ENCODE measurements at places on chromosomes 16 and 17. TPM values are rescaled to one million over a fixed set of nuclear protein-coding genes. Genes with fewer than 3 reads are reported as not detected.

PIMREG gene
- not detected for total RNA-seq

GRCh38 chr17:4008441-4009185 lies 44.4 kb upstream of the ATP2A3 start:
- DNase-seq: no peak
- H3K27ac ChIP-seq: peak overlapping the region; percentile 47
- no peaks in the 10 kb centered on the region for H3K27me3 ChIP-seq

DNA sequence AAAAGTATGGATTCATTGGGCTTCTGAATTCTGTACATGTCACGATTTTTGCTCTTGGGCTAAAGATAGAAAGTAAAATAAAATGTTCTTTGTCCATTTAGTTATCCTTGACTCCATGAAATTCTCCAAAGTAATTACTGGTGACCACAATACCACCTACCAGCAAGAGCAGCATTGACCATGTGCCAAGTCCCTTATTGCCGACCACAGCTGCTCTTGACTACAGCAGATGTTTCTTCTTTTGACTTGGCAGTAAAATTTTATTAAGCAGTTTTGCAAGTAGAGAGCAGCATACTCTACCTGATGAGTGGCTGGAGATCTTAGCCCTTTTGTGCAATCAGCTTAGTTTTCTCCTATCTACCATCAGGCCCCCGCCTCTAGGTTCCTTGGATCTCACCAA lies 152.2 kb upstream of the TBX2 start:
- H3K4me1 ChIP-seq: peaks cover 37% of the 10 kb centered on the region
- no peaks in the 10 kb centered on the region for H3K27me3 ChIP-seq
- DNase-seq: no peak
- no peaks in the 10 kb centered on the region for H3K36me3 ChIP-seq
- peak overlapping the region; percentile 4 for H3K27ac ChIP-seq
- no peak overlapping the region for H3K4me3 ChIP-seq

UMOD gene
- not detected for total RNA-seq

GRCh38 chr17:40113907-40114245 lies 7.9 kb upstream of the MSL1 start:
- DNase-seq: no peak
- H3K4me3 ChIP-seq: peak overlapping the region; percentile 52
- H3K4me1 ChIP-seq: peaks cover 49% of the 10 kb centered on the region

DNA sequence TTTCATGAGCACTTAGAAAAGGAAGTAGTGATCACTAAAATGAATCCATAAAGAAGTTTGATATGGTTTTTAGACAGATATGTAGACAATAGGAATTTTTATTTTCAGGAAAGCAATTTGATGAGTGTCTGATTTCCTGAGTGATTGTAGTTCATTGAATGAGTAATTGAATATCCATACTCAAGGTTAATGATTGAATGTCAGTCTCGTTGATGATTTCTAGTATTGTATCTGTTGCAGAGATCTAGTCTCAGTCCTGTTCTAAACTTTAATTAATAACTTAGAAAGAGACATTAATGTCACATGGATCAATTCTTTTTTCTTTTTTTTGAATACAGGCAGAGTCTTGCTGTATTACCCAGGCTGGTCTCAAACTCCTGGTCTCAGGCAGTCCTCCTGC lies 78.3 kb downstream of the NLK start:
- peaks cover 9% of the 10 kb centered on the region for H3K4me1 ChIP-seq
- no peak overlapping the region for H3K4me3 ChIP-seq
- no peak overlapping the region for H3K27ac ChIP-seq

- no peaks in the 10 kb centered on the region for H3K27me3 ChIP-seq
- DNase-seq: no peak
- peaks cover 38% of the 10 kb centered on the region for H3K4me1 ChIP-seq
- peak within 1 kb of the TSS; percentile 82 for H3K27ac ChIP-seq
Measured at GRCh38 chr17:28370035-28370743, at the start of gene VTN. Gene VTN, minus strand, starts transcription at chr17:28370307. Its CDS starts 104 bp downstream, at chr17:28370203.

DNA sequence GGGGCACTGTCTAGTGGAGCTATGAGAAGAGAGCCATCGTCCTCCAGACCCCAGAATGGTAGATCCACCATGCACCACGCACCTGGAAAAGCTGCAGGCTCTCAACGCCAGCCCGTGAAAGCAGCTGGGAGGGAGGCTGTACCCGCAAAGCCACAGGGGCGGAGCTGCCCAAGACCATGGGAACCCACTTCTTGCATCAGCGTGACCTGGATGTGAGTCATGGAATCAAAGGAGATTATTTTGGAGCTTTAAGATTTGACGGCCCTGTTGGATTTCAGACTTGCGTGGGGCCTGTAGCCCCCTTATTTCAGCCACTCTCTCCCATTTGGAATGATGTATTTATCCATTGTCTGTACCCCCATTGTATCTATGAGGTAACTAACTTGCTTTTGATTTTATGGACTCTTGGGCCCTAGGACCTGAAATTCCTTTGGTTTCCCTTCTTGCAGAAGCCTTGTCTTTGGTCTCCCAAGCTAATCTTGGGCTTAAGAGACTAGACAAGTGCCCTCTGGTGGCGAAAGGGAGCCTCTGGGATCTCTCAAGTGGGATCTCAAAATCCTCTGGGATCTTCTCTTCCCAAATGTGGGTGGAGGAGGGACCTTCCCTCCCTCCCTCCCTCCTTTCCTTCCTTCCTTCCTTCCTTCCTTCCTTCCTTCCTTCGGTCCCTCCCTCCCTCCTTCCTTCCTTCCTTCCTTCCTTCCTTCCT lies 58.2 kb upstream of the HAPSTR1 start:
- H3K27me3 ChIP-seq: no peaks in the 10 kb centered on the region
- no peak overlapping the region for H3K4me3 ChIP-seq
- H3K4me1 ChIP-seq: no peaks in the 10 kb centered on the region

DNA sequence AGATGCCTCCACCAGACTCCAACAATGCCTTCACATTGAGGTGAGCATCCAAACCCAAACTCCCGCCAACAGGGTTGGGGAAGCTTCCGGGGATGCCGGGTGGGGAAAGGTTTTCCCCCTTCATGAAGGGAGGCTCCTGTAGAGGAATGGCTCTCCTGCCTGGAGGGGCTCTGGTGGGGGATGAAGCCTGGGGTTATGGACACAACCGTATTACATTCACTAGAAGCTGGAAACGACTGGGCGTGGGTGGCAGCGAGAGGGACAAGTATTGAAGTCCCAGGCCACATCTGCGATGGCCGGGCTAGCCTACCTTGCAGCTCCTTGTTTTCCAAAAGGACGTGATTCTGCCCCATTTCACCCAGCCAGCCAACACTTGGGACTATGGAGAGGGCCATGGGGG lies 321.1 kb downstream of the C16orf95 start:
- H3K36me3 ChIP-seq: no peaks in the 10 kb centered on the region
- no peaks in the 10 kb centered on the region for H3K4me1 ChIP-seq
- DNase-seq: no peak
- H3K27me3 ChIP-seq: no peaks in the 10 kb centered on the region
- no peak overlapping the region for H3K4me3 ChIP-seq

DNA sequence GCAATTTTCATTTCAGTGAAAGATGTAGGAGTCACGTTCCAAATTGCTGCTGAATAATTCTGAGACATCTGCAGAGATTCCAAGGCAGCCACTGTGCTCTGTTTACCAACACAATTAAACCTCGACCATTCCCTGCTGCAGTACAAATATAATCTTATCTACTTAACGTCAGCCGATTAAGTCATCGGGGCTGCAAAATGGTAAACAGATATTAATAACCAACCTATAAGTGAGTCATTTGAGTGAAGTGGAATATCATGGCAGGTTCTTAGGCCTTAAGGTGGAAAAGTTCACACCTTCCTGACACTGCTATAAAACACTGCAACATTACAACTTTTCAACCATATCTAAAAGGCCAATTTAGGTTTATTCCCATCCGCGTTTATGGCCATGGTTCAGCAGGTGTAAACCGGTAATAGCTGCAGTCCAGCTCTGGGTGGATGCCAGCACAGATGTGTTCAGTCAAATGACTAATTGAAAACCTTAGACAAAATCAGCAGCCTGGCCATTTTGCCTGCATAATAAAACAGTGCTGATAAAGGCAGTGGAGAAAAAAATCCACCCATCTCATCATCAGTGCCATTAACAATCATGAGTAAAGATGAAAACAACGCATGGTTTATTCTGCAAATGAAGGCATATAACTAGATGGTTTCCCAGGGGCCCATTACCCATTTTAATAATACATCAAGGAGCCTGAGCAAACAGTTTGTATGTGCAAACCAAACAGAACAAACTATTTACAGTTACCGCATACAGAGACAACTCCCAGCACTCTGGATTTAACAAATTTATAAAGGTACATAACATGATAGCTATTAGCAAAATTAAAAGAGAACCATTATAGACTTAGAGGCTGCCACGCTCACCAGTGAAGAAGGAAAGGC lies 202.9 kb upstream of the IRX3 start:
- H3K27ac ChIP-seq: no peak overlapping the region
- DNase-seq: no peak
- H3K4me3 ChIP-seq: no peak overlapping the region
- H3K36me3 ChIP-seq: no peaks in the 10 kb centered on the region
- H3K4me1 ChIP-seq: no peaks in the 10 kb centered on the region
- no peaks in the 10 kb centered on the region for H3K27me3 ChIP-seq

WNK4 gene
- 2.9 TPM for total RNA-seq

GRCh38 chr16:76862901-76863300 lies 328.1 kb upstream of the MON1B start:
- no peaks in the 10 kb centered on the region for H3K4me1 ChIP-seq
- no peak overlapping the region for H3K4me3 ChIP-seq
- H3K27ac ChIP-seq: no peak overlapping the region
- no peaks in the 10 kb centered on the region for H3K27me3 ChIP-seq
- no peaks in the 10 kb centered on the region for H3K36me3 ChIP-seq

HOXB8 gene
- total RNA-seq: not detected

GRCh38 chr16:69064764-69065313 lies 40.6 kb upstream of the HAS3 start:
- no peaks in the 10 kb centered on the region for H3K4me1 ChIP-seq
- H3K4me3 ChIP-seq: no peak overlapping the region
- H3K27ac ChIP-seq: no peak overlapping the region
- H3K36me3 ChIP-seq: no peaks in the 10 kb centered on the region
- no peaks in the 10 kb centered on the region for H3K27me3 ChIP-seq
- no peak for DNase-seq

KRTAP16-1 gene
- not detected for total RNA-seq

DNA sequence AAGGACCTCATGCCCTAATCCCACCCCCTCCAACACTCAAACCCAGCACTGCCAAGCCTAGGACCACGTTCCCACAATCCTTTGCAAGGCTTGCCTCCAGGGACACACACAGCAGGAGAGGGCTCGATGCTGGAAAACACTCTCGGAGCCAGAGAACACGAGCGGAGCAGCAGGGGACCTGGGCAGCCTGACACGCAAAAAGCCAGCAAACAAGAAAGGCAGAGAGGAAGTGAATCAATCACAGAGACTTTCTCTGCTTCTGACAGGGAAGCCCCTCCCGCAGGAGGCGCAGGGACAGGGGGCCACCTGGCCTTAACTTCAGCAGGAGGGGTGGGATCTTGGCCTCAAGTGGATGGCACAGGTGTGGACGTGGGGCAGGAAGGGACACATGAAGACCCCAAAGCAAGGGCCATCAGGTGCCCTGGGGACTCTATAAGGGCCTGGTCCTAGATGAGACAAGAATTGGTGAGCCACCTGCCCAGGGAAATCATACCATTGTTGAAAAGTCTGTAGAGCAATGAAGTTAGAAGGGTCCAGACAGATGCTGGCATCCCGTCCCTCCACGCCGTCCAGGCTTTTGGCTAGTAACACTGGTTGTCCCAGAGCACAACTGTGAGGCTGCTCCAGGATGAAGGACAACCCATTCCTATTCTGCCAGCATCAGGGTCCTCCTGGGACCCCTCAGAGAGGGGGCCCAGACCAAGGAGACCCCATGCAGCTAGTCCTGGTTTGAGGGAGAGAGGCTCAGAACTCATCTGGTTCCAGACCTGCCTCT lies 2.2 kb downstream of the SDK2 start:
- peaks cover 91% of the 10 kb centered on the region for H3K27me3 ChIP-seq
- no peaks in the 10 kb centered on the region for H3K36me3 ChIP-seq
- no peak overlapping the region for H3K27ac ChIP-seq
- peaks cover 39% of the 10 kb centered on the region for H3K4me1 ChIP-seq
- no peak for DNase-seq
- H3K4me3 ChIP-seq: no peak overlapping the region

GRCh38 chr17:33292981-33293867 lies at the start of gene ASIC2:
Gene ASIC2, minus strand, starts transcription at chr17:33293295.
- DNase-seq: no peak
- no peaks in the 10 kb centered on the region for H3K36me3 ChIP-seq
- H3K4me1 ChIP-seq: peaks cover 20% of the 10 kb centered on the region
- H3K27ac ChIP-seq: no peak within 1 kb of the TSS

GRCh38 chr17:38725066-38725465 lies 5.1 kb upstream of the CISD3 start:
- no peak overlapping the region for H3K4me3 ChIP-seq
- peaks cover 49% of the 10 kb centered on the region for H3K36me3 ChIP-seq
- H3K27me3 ChIP-seq: no peaks in the 10 kb centered on the region

DNA sequence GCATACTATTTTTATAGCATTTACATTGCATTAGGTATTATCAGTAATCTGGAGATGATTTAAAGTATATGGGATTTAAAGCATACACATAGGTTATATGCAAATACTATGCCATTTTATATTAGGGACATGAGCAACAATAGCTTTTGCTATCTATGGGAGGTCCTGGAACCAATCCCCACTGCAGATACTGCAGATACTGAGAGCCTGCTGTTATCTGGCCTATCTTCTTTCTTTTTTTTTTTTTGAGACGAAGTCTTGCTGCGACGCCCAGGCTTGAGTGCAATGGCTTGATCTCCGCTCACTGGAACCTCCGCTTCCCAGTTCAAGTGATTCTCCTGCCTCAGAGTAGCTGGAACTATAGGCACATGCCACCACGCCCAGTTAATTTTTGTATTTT lies 37.4 kb downstream of the STH start:
- DNase-seq: no peak
- peaks cover 55% of the 10 kb centered on the region for H3K36me3 ChIP-seq
- H3K27ac ChIP-seq: no peak overlapping the region
- no peak overlapping the region for H3K4me3 ChIP-seq

DNA sequence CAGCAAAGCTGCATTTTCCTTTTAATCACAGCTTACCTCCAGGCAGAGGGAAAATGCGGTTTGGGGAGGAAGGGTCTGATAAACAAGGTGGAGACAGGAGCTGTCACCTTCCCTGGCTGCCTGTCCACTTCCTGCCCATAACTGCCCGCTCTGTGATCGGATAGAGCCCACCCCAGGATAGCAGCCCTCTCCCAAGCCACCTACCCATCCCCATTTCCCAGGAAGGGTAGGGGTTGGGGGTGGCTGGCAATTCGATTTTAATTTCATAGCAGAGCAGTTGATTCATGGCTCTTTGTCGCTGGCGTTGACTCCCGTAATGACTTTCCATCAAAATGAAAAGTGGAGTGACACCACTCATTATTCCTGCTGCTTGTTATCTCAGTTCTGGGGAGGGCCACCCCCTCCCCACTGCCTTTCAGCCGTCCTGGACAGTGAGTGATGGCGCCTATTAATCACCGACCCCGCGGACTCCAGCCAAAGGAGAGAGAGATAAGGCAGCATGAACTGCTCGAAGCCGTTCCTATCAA lies 11.2 kb downstream of the CDK5RAP3 start:
- H3K4me3 ChIP-seq: no peak overlapping the region
- peaks cover 4% of the 10 kb centered on the region for H3K4me1 ChIP-seq
- no peaks in the 10 kb centered on the region for H3K27me3 ChIP-seq
- DNase-seq: no peak

- H3K4me3 ChIP-seq: no peak overlapping the region
- peaks cover 54% of the 10 kb centered on the region for H3K4me1 ChIP-seq
- peaks cover 19% of the 10 kb centered on the region for H3K36me3 ChIP-seq
- DNase-seq: no peak
- H3K27me3 ChIP-seq: no peaks in the 10 kb centered on the region
- no peak overlapping the region for H3K27ac ChIP-seq
Measured at GRCh38 chr16:23498863-23499262, 11.4 kb downstream of the GGA2 start.

All from esophagus muscularis mucosa (tissue), 4 donors.